CD14-positive monocyte (primary cell): ENCODE measurements at places on chromosomes 1 and 21.

DNA sequence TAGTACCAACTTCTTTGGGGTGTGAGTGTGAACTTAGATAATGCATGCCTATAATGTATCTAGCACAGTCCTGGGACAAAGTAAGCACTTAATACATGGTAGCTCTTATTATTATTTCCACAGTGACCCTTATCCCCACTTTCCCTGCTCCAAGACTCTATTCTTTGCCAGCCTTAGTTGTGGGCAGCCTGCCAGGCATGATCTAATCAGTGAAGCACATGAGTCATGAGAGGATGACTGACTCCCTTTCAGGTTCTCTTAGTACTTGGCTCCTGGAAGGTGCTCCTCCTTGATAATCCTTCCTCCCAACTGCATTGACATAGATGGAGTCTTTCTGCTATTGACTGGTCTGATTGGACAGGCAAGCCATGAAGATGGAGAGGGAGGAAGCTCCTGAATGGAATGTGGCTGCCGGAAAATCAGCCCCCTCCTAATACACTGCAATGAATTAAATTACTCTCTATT is 17.4 kb upstream of the GNG12 start:
- DNase-seq, result no peak

DNA sequence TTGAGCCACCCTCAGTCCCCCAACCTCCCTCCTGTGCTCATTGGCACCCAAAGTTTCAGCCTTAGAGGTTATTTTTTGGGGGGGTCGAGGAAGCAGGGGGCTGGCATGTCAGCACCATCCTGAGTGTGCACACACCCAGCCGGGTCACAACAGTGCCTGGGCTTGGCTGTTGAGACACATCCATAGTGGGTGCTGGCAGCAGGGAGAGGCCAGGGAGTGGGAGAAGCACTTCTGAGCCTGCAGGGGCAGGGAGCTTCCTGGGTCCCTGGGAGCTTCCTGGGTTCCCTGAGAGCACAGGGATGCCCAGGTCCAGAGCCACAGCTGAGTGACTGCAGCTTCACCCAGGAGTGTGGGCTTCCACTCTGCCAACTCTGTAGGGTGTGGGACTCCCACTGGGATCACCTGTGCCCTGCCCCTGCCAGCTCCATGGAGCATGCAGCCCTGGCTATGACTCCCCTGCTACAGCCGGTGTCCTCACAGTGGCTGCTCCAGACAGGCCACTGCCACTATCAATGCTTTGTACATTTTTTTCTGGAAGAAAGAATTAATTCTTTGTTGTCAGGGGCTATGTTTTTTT is 240.4 kb downstream of the PTGER3 start:
- DNase-seq, result no peak

DNA sequence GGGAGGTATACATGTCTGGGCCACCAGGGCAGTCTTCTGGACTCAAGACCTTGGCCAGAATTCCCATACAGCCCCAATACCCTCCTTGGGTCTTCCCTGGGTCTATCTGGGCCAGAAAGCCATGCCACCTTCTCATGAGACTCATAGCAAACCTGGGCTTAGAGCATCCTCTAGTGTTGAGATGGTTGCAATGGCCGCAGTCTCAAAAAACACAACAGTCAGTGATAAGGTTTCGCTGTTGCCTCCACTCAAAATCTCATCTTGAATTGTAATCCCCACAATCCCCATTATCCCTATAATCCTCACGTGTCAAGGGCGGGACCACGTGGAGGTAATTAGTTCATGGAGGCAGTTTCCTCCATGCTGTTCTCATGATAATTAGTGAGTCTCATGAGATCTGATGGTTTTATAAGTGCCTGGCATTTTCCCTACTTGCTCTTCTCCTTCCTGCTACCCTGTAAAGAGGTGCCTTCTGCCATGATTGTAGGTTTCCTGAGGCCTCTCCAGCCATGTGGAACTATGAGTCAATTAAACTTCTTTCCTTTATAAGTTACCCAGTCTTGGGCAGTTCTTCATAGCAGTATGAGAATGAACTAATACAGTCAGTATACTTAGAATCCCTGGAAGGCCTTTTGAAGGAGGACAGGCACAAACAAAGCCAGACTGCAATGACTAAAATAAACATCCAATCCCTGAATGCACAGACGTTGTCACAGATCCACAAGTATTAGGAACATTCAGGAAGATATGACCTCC is 77.0 kb downstream of the CTH start:
- DNase-seq, result no peak

DNA sequence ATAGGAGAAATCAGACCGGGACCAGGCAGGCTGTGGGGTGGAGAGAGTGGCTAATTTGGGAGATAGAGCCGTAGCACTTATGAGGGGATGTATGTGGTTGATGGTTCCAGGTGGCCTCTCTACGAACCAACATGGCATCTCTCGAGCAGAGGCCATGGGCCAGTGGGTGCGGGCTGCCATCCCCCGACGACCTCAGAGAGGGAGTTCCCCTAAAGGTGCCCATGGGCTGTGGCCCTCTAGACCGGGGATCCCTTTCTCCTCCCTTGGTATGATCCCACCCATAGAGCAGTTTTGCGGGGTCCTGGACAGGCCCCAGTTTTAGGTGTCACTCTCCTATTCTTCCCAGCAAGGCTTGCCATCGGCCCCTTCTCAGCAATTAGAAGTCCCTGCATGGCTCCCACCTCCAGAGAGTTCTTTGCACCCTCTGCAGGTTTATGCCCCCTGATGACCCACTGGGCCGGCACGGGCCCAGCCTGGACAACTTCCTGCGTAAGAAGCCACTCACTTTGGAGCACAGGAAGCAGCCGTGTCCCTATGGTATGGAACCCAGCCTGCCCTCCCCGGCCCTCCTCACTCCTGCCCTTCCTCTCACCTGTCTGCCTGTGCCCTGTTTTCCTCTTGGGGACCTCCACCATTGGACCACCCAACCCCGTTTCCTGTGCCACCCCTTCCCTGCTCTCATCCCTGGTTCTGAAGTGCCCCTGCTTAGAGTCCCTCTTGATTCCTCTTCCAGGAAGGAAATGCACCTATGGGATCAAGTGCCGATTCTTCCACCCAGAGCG is 7.8 kb downstream of the ZC3H12A start:
- no peak for DNase-seq

- DNase-seq, result no peak
Measured at GRCh38 chr1:227299241-227299627, 19.1 kb downstream of the CDC42BPA start.

GRCh38 chr1:233514946-233515391 is 98.9 kb upstream of the KCNK1 start:
- DNase-seq, result no peak
